ENCODE measurements at places on chromosomes 16 and 17. TPM values are rescaled to one million over a fixed set of nuclear protein-coding genes. Genes with fewer than 3 reads are reported as not detected.

GRCh38 chr17:5794881-5795506 is 210.7 kb upstream of the NLRP1 start:
- no peak for DNase-seq

TRPV2 gene
- total RNA-seq: 10.5 TPM

CDH13 gene
- total RNA-seq: 4.6 TPM

KCNJ2 gene
- 18.0 TPM for total RNA-seq

DNA sequence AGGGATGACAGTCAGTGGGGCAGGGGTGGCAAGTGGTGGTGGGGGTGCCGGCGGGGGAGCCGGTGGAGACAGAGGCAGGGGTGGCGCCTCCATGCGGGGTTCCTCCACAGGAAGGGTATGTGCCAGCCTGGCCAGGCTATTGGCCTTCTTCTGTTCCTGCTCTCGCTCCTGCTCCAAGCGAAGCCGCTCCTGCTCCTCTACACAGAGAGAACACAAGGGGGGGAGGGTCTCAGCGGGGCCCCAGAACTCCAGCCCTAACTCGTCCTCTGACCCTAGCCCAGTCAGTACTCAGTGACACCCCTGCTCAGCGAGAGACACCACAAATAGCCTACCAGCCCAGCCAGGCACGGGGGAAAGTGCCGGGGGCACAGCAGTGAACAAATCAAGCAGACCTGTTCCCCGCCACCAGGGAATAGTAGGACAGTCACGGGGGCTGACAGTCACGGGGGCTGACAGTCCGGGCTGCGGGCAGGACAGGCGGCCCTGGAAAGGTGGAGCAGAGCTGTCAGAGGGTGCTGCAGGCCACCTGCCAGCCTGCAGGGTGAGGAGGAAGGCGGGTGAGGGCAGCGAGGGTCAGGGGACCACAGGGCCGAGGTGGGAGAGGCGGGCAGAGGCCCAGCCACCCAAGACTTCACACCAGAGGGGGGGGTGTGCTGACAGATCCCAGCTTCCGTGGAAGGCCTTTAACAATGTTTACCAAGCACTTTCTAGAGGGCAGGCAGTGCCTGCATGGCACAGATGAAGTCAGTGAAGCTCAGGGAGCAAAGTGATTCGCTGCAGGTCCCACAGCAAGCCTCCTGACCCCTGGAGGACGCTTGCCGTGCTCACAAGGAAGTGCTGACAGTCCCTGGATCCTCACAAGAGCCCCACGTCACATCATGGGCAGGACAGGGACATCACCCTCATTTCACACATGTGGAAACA is 5.3 kb downstream of the MNT start:
- no peak for DNase-seq

DNA sequence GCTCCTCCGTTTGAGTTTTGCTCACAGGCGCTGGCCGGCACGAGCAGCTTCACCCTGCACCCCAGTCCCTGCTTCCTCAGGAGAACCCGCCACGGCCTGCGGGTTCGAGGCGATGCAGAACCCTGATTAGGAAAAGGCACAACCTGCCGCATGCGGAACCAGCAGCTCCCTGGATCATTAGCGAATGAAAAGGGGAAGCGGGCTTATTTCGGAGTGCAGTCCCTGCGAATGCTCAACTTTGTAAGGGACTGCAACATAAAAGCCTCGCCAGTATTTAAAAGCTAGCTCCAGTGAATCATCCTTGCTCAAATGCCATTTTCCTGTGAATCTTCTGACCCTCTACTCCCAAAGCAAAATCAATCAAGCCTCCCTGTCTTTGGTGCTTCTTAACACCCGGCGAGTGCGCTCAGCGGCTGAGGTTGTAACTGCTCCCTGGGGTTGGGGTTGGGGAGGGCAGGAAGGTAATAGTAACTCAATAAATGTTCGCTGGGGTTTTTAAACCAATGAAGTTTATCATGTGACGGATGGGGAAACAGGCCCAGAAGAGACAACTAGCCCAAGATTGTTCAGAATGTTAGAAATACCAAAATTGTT is 678 bp upstream of the AKAP10 start:
- no peak for DNase-seq

- peak; percentile 15 for DNase-seq
Measured at GRCh38 chr17:30236766-30237165, 1.3 kb upstream of the SLC6A4 start.

- no peak for DNase-seq
Measured at GRCh38 chr16:4316108-4316863, 419 bp downstream of the GLIS2 start.

GRCh38 chr16:86575754-86576557 is 2.4 kb upstream of the FOXL1 start:
- DNase-seq: peak; percentile 90

GRCh38 chr17:50620237-50620636 is 14.4 kb upstream of the ABCC3 start:
- no peak for DNase-seq

GSG1L gene
- total RNA-seq: not detected

DNA sequence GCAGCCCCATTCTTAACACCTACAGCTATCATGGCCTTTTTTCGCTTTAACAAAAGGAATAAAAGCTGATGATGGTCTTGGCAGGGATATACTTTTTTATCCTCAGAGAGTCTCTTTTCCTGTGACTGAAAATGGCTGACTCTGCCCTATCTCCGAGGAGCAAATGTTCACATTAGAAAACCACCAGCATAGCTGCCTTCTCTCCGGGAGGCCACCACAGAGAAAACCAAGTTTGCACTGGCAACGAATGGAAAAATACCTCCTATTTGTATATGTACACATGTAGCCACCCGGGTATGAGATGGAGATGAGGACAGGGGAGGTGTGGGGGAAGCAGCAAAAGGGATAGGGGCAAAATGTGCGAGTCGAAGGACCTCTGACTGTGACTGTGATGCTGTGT is 88.2 kb downstream of the STX8 start:
- DNase-seq: no peak

SDR42E2 gene
- not detected for total RNA-seq

DRC3 gene
- total RNA-seq: 4.3 TPM

KIF1C gene
- total RNA-seq: 80.2 TPM

- DNase-seq: no peak
Measured at GRCh38 chr16:20853981-20854620, 46.1 kb downstream of the DCUN1D3 start.

DNA sequence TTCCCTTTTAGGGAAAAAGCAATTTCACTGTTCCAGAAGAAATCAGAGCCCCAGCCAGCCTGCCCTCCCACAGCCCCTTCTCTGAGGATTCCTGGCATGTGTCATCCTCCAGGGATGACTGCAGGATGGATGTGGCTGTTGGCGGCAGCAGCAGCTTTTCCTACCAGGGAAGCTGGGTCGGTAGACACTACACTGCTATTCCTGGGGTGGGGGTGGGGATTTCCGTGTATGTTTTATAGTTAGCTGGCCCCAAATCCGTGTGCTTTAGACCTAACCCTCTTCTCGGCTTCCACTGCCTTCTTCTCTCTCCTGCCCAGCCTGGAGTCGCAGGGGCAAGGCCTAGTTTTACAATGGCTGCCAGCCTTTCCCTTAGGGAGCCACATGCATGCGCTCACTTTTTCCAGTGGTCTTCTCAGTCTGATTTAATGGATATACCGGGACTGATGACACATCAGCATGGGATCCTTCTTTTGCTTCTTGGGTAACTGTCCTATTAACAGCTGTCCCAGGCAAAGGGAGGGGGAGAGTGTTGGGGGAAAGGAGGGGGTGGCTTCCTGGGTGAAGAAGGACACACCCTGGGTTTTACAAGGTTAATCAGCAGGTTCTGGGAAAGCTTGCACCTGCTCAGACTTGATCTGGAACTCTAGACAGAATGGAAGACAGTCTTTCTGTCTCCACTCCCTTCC is 2.7 kb upstream of the NFE2L1 start:
- peak; percentile 48 for DNase-seq

DNA sequence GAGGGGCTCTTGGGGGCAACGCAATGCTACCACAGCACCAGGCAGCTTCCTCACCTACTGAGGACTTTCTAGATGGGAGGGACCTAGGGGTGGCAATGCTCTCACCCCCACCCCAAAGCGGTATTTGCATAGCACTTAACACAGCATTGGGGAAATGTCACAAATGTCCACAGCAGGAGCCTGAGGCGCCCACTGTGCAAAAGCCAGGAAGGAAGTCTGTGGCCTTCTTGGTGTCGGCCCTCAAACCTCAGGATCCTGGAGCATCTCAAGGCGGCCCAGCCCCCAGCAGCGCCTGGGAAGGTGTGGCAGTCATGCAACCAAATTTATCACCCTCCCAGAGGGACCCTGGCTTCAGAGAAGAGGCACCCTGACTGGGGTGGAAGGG is 45.3 kb downstream of the WNT3 start:
- no peak for DNase-seq

DNA sequence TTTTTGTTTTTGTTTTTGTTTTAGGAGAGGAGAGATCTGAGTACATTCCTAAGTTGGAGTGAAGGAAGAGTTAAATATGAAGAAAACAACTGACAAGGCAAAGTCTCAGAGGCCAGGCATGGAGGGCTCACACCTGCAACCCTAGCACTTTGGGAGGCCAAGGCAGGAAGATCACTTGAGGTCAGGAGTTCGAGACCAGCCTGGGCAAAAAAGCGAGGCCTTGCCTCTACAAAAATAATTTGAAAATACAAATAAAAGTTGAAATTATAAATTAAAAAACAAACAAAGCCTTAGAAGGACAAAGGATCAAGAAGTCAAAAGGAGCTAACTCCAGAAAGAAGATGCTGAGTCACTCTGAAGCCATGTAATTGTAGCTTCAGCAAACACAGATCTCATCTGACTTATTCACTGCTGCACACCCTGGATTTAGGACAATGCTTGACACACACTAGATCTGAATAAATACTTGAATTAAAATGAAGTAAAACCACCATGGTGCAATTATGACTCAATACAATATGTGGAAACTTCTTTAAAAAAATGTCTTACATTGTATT is 9.1 kb downstream of the CEP20 start:
- no peak for DNase-seq

DNA sequence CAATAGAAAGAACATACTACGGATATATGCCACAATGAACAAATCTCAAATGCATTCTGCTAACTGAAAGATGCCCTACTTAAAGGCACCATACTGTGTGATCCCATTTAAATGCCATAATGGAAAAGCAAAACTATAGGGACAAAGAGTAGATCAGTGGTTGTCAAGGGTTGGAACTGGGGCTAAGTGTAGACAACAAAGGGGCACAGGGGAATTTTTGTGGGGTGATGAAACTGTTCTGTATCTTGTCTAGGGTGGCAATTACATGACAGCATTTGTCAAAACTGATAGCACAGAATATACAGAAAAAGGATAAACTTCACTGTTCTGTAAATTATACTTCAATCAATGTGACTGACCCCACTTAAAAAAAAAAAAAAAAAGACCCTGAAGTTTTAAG is 17.7 kb downstream of the GFOD2 start:
- DNase-seq: no peak

All from tibial nerve (tissue), 4 donors.